ENCODE measurements at places on chromosomes 1 and 21. TPM values are rescaled to one million over a fixed set of nuclear protein-coding genes. Genes with fewer than 3 reads are reported as not detected.

DNA sequence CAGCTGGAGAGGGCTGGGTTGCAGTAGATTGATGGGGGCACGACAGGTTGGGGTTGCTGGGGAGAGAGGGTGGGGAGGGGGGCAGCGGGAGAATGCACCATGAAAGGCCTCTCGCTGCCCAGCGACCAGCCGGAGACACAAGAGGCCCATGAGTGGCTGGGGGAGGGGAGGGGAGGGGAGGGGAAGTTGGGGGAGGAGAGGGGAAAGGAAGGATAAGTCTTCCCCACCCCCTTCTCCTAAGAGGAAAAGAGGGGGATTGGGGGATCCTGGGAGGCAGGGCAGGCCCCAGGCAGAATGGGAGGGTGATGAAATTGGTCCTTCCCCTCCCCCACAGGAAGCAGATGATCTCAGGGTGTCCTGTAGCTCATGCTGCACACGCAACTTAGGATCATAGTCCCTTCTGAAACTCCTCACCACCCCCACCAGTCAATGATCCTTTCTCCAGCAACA is 45.7 kb downstream of the PAX7 start:
- DNase-seq, result no peak

- DNase-seq, result no peak
Measured at GRCh38 chr1:14424325-14425002, 174.0 kb upstream of the KAZN start.

DNA sequence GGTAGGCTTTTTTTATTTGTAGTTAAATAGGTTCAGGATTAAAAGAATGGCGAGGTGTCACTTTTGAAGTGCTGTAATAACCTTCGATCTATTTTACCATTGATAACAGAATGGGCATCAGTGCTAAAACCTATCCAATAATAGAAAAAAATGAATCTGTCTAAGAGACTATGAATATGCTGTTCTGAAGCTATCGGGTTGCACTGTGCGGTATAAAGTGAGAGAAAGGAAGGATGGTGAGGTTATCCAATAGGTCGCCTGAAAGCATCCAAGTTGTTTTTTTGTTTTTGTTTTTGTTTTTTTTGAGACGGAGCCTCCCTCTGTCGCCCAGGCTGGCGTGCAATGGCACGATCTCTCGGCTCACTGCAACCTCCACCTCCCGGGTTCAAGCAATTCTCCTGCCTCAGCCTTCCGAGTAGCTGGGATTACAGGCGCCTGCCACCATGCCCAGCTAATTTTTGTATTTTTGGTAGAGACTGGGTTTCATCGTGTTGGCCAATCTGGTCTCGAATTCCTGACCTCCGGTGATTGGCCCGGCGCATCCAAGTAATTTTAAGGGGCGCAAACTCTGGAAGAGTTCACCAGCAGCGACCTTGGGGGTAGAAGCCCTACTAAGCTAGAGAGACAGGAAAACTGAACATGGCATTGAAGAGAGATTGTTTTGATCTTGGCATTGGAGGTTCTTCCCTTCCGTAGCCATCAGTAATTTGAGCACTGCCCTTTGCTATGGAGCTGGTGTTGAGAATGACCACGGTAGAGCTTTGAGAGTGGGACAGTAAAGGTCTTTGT is 8.7 kb upstream of the MDM4 start:
- peak; percentile 67 for DNase-seq

DNA sequence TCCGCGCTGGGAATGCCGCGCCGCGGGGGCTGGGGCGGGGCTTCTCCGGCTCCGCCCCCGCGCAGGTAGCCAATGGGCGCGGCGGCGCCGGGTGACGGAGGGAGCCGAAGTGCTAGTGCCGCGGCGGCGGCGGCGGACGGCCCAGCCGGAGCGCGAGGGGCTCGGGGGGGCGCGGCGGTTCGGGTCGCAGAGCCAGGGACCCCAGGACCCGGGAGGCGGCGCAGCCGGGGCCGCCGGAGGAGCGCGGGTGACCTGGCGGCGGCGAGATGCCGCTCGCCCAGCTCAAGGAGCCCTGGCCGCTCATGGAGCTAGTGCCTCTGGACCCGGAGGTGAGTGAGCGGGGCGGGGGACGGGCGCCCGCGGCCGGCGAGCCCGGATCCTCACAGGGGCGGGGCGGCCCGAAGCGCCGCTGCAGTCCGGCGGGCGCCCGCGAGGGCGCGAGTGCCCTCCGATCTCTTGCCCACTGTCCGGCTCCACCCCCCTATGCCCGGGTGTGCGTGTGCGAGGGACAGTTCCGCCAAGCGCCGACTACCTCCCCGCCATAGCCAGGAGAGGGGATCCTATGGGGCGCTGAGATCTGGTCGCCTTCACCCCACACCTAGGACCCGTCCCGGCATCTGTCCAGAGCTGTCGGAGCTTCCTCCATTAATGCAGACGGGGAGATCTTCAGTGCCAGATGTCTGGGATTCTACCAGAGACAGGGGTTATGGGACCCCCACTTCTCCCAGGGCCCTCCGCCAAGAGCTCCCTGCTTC is at the start of gene RPS6KA1:
TSS of gene RPS6KA1 (plus strand) at position 107 of the 755 bp plus-strand sequence. CDS start at position 267, 160 bp downstream.
- peak; percentile 70 for DNase-seq

GRCh38 chr1:232936941-232937340 is 13.5 kb upstream of the NTPCR start:
- DNase-seq, result no peak

IVL gene
- polyA plus RNA-seq, result 0.16 TPM

DNA sequence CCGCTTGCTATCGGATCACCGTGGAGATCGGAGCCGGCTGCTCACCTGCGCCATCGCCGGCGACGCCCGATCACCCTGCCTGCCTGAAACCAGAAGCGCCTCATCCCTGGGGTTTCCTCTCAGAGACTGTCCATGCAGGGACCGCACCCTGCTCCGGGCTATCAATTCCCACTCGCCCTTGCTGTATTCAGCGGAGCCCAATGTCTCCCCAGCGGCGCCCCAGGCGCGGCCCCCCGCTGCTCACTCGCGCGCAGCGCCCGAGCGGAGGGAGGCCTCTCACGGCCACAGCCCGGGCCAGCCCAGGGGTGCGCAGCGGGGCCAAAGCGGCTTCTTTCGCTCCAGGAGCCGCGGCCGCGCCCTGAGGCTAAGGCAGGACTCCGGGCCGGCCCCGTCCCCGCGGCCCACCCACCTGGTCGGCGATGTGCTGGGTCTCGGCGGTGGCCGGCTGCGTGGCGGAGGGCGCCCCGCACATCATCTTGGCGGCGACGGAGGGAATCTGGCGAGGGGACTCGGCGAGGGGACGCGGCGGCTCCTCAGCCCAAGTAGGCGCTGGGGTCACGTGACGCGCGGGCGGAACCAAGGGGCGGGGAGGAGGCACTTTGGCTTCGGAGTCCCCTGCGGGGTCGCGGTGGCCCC is at the start of gene CSTB:
TSS of gene CSTB (minus strand) at position 514 of the 636 bp plus-strand sequence. CDS start at position 475, 39 bp downstream.
- peak; percentile 76 for DNase-seq

DNA sequence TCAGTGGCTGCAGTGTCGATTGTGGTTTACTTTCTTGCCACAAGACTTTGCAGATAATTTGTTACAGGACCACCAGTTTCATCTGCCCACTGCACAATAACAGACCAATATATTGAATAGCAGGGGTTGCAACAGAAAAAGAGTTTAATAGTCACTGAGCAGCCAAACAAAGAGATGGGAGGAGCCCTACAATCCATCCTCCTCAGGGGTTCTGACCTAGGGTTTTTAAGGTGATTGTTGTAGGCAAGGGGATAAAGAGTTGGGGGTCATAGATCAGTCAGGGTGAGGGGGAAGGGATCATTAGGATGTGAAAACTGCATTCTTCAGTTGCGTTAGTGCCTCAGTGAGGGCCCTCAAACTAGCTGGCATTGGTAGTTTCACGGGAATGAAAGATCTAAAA is 110.7 kb upstream of the OLFM3 start:
- DNase-seq, result no peak

GJA9 gene
- 0.58 TPM for polyA plus RNA-seq

- no peak for DNase-seq
Measured at GRCh38 chr1:59272507-59272906, 24.4 kb upstream of the FGGY start.

GRCh38 chr1:234734412-234734835 is 124.4 kb upstream of the IRF2BP2 start:
- DNase-seq, result no peak

DNA sequence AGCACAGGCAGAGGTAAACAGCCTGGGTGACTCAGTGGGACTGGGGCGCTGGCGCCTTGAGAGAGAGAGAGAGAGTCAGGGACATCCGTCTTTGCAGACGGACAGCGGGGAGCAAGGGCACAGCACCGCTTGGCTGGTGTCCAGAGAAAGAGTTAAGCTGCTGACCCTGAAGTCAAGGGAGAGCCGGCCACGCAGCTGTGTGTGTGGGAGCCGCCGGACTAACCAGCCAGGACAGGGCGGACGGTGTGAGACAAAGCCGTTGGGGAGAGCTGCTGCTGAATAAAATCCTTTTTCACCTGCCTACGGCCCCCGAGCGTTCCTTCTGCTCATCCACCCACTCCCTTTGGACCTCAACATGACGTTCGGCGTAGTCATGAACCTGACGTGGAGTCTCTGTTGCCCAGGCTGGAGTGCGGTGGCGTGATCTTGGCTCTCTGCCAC is 14.5 kb downstream of the CFAP74 start:
- DNase-seq, result no peak

DNA sequence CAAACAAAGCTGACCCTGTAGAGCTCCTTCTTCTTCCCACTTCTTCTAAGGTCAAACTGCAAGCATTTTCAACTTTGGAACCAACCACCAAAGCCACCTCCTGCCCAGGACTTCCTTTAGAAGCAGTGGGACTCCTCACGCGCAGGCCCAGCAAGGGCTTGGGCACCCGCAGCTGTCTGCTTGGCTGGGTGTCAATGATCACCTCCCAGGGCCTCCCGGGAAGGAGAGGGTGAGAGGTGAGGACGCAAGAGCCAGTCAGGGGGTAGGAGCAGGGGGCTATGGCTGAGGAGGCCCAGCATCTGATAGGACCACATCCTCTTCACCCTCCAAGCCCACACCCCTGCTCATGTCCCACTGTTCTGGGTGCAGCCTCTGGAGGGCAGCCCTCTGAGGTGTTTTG is 10.2 kb downstream of the KLHL21 start:
- DNase-seq, result no peak

GRCh38 chr21:35088319-35088771 is 39.2 kb upstream of the RUNX1 start:
- no peak for DNase-seq

- DNase-seq, result no peak
Measured at GRCh38 chr21:41422546-41423304, 3.3 kb upstream of the MX1 start.

CFAP74 gene
- 0.53 TPM for polyA plus RNA-seq

NCAM2 gene
- 9.8 TPM for polyA plus RNA-seq

OVAAL gene
- polyA plus RNA-seq, result not detected

- no peak for DNase-seq
Measured at GRCh38 chr1:209045331-209046057, 538.0 kb upstream of the CAMK1G start.

DNA sequence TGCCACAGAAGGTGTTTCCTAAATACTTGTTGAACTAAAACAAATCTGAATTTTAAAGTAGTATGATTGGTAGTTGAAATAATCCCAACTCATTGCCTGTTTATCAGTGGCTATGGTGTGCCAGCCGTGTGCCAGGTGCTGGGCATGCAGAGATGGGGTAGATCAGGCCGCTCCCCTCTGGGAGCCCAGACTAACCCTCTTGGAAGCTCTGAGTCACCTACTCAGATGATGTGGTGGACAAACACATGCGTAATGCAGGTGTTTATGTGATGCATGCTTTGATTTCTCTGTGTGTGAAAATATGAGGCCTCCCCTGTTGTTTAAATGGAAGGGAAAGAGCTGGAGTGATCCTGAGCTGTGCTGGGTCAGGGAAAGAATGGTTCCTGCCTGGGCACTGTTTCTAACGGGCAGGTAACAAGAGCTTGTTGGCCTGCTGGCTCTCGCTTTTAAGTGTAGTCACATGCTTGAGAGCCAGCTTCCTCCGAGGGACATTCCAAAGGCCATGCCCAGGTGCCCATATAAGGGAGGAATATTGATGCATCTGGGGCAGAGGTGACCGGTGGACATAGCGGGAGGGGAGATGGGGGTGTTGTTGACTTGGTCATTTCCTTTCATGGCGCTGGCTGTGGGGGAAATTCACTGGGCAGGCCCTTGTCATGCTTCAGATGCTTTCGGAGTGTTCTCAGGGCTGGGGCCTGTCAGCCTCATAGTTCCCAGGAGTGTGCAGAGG is 10.2 kb downstream of the MFN2 start:
- no peak for DNase-seq

DNA sequence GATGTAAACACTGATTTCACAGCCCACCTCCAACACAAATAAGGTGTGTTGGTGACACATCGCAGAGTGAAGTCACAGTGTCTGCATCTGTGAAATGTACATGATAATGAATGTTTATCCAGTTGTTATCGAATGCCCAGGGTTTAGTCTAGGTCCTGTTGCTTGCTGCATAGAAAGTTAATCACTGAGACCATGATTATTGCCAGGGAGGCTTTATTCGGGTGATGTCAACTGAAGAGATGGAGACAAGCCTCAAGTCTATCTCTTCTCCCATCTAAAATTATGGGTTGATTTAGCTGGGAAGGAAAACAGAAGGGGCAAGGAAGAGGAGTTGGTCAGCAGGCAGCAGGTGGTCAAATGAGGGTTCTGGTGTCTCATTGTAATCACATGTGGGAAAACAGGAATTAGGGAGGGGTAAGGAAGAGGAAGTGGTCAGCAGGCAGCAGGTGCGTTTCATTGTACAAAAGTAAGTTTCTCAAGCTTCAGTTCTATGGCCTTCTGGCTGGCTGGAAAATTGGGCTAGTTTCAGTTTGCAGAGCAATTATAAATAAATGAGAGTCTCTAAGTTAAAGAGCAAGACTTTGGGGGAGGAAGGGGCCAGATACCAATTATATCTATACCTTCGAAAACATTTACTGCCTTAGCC is 146.3 kb upstream of the DNAH14 start:
- no peak for DNase-seq

ST6GALNAC3 gene
- 81.7 TPM for polyA plus RNA-seq

DNA sequence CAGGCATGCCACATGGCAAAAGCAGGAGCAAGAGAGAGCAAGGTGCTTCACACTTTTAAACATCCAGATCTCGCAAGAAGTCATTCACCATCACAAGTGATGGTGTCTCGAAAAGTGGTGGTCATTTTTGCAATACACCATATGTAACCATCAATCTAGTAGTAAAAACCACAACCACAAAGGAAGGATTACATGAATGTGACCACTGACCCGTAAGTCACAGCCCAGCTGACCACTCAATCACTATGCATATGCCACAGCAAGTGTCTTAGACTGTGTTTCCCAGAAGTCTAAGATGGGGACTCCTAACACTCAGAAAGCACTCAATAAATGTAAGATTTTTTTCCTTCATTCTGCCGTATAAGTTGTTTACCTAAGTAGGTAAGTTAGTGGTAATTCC is 76.9 kb downstream of the FH start:
- no peak for DNase-seq

All from renal pelvis (tissue), 12 donors.